Anterior cingulate cortex (tissue), 58 donors: ENCODE measurements at places on chromosomes 5 and 9.

DNA sequence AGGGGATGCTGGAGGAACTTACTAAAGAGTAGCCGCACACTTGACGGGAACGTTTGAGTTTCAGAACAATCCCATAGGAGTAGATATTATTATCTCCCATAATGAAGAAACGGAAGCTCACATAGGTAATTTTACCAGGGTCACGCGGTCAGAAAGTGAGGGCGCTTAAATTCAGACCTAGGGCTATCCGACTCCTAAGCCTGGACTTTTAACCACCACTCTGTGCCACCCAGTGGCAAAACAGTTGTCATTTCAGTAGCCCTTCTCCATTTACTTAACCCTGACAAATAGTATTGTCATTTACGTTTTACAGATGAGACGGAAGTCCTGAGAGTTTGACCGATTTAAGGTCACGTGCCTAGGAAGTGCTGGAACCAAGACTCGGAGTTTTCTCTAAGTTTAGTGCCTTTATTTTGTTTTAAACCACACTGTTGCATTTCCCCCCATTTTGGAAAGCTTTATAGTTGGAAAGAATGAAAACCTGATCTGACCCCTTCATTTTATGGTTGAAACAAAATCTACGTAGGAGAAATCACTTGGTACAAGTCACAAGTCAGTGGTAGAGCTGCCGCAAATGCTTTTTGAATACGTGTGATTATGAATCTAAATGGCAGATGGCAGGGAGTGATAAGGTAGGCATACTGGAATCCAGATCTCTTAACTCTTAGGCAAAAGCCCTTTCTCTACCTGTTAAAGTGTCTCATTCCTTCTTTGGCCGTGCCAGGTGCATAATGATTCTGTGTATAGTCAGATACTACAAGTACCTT, 650 bp downstream of the MRRF start:
- no peak for DNase-seq

- no peak for DNase-seq
These were observed 1046.5 kb upstream of the ARRDC3 start for GRCh38 chr5:92429646-92430045.

- no peak for DNase-seq
These were observed 66.0 kb downstream of the PLAC8L1 start for GRCh38 chr5:146039420-146039819.

DNA sequence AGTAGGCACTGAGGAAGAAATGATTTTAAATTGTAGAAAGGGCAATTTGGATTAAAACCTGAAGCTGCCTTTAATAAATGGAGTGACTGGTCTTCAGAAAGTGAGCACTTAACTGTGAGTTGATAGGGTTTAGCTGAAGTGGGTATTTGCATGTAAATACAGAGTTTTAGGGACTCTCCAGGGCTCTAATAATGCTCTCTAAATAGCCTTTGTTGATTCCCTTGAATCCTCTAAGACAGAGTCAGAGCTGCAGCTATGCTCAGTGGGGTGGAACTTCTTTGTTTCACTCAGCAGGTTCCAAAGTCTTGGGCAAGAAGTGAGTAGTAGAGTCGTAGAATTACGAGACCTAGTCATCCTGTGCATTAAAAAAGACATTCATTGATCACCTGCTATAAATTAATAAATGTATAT, 21.4 kb downstream of the GLRA1 start:
- no peak for DNase-seq
